ENCODE measurements at places on chromosomes 5 and 9. TPM values are rescaled to one million over a fixed set of nuclear protein-coding genes. Genes with fewer than 3 reads are reported as not detected.

SHOC1 gene
- not detected for total RNA-seq

SLCO4C1 gene
- total RNA-seq, result 1.3 TPM

HRCT1 gene
- total RNA-seq, result not detected

DNA sequence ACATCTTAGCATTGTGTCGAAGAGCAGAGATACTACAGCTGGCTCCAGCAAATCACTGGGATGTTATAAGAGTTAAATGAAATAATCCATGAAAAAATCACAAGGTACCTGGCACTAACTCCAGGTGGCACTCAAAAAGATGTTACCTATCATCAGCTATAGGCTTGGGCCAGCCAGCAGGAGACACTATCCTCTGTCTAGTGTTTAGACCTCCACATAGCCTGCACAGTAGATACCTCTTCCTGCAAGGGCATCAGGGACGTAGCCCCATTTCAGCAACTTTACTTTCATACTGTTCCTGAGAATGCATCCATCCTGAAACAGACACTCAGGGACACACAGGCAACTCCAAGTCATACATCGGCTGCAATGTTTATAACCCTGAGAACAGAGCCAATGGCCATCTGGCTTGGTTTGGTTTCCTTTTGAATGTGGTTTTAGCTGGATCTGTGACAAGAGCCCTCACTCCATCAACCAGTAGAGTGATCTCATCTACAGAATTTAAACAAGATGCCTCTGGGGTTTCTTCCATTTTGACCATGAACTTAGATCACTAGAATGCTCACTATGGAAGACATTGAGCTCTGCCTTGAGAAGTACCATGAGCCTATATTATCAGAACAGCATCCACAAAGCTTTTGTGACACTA lies 69.9 kb downstream of the TLE1 start:
- H3K27me3 ChIP-seq, result no peaks in the 10 kb centered on the region
- H3K4me1 ChIP-seq, result no peaks in the 10 kb centered on the region

- H3K27me3 ChIP-seq, result no peaks in the 10 kb centered on the region
- H3K4me3 ChIP-seq, result no peak overlapping the region
- peak overlapping the region; percentile 57 for H3K27ac ChIP-seq
- H3K4me1 ChIP-seq, result peaks cover 63% of the 10 kb centered on the region
- no peaks in the 10 kb centered on the region for H3K36me3 ChIP-seq
Observed at GRCh38 chr9:4504250-4504649, 14.0 kb downstream of the SLC1A1 start.

GRCh38 chr9:89278997-89279739 lies 31.8 kb upstream of the CKS2 start:
- H3K36me3 ChIP-seq, result no peaks in the 10 kb centered on the region
